ENCODE measurements at places on chromosomes 6 and 20. TPM values are rescaled to one million over a fixed set of nuclear protein-coding genes. Genes with fewer than 3 reads are reported as not detected.

PBOV1 gene
- total RNA-seq: not detected

EPHA7 gene
- total RNA-seq: not detected

FAM83C gene
- not detected for total RNA-seq

PPARD gene
- 6.4 TPM for total RNA-seq

CITED2 gene
- 108 TPM for total RNA-seq

ERVFRD-1 gene
- 6.5 TPM for total RNA-seq

NDUFAF4 gene
- 27.4 TPM for total RNA-seq

All from mammary microvascular endothelial cell (primary cell).